ENCODE measurements at places on chromosomes 1 and 21. TPM values are rescaled to one million over a fixed set of nuclear protein-coding genes. Genes with fewer than 3 reads are reported as not detected.

LRRC39 gene
- total RNA-seq: 0.50 TPM

RCOR3 gene
- 24.9 TPM for total RNA-seq

RYR2 gene
- total RNA-seq: 0.17 TPM

TBX15 gene
- 0.99 TPM for total RNA-seq
